ENCODE measurements at places on chromosomes 4 and X.
A peak's percentile ranks its signal among the peaks of the same experiment; 100 is the strongest.

- no peak for DNase-seq
Observed at GRCh38 chrX:114500622-114501021, 83.3 kb upstream of the HTR2C start.

DNA sequence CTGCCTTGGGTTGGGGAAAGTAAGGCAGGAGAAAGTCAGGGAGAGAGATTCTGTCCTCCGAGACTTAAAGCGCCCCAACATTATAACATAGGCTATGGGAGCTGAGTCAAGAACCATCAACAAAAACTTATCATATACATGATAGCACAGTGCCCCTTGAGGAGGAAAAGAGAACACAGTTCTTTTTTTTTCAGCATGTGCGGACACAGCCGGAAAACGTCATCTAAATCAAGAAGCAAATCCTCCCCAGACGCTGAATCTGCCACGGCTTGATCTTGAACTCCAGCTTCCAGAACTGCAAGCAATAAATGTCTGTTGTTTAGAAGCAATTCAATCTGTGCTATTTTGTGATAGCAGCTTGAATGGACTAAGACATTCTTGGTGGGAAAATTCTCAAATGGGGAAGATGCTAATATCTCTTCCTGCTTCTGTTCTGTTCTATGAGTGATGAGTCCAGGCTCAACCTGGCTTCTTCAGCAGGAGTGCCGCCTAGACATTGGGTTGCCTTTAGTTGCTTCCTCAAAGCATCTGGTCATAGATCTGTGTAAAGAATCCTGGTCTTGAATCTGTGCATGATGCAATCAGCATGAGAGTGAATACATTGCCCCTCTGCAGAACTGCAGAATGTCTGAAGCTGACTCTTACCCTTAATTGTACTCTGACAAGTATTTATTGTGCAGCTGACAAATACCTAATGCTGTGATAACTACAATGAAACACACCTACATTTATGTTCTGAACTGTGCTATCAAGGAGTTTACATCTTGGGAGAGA, 549.8 kb upstream of the PRKX start:
- DNase-seq = no peak

- peak; percentile 51 for DNase-seq
Observed at GRCh38 chr4:7427831-7428260, 6.9 kb downstream of the PSAPL1 start.

DNA sequence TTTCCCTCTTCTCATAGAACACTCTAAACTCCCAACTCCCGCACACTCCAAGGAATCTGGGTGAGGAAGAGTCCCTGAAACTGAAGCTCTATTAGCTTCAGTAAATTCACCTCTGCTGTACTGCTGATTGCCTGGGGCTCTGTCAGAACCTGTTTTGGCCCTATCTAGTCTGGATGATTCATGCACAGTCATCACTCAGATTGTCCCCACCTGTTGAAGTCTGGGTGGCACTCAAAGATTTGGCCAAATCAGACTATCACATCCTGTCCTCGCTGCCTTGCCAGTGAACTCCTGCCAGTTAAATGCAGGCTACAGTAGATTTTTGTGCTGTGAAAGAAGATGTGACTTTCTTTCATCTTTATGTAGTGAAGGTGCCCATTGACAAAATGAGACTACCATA, 63.5 kb upstream of the EMCN start:
- peak; percentile 80 for DNase-seq

- no peak for DNase-seq
Observed at GRCh38 chr4:7554905-7555304, 120.2 kb upstream of the PSAPL1 start.

DNA sequence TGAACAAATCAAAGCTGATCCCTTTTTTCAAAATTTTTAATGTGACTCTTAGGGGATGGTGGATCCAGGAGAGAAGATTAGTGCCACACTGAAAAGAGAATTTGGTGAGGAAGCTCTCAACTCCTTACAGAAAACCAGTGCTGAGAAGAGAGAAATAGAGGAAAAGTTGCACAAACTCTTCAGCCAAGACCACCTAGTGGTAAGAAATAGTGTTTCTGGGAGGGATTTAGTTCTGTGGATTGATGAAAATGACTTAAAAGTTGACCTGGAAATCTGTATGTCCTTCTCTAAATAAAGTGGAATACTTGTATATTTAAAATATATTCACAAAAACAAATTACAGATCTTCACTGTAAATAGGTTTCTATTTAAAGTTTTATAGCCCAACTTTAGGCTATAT, 29.2 kb downstream of the NUDT9 start:
- DNase-seq = no peak

DNA sequence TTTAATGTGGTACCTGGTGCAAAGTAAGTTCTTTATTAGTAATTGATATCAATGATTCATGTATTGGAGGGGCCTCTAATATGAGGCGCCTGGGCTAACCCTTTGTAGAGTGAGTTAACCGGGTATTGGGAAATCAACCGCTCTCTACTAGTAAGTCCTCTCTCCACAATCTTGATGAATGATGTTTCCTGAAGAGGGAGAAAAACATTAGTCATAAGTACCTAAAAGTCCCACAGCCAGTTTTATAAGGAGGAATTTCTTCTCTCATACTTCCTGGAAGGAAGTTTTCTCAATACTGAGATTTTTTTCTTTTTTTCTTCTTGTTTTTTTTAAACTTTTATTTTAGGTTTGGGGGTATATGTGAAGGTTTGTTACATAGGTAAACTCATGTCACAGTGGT, 62.3 kb downstream of the AGTR2 start:
- no peak for DNase-seq

DNA sequence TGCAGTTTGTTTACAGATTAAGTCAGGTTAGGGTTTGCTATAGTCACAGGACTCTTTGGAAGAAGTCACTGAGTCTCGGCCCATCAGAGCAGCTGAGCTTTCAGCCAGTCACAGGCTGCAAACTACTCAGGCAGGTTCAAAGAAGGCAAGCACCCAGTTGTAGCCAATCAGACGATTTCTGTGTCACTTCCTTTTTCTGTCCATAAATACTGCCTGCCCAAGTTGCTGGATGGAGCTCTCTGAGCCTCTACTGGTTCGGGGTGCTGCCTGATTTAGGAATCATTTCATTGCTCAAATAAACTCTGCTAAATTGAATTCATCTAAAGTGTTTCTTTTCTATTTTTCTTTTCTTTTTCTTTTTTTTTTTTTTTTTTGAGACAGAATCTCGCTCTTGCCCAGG, 7.3 kb upstream of the SH3BP2 start:
- DNase-seq = no peak

DNA sequence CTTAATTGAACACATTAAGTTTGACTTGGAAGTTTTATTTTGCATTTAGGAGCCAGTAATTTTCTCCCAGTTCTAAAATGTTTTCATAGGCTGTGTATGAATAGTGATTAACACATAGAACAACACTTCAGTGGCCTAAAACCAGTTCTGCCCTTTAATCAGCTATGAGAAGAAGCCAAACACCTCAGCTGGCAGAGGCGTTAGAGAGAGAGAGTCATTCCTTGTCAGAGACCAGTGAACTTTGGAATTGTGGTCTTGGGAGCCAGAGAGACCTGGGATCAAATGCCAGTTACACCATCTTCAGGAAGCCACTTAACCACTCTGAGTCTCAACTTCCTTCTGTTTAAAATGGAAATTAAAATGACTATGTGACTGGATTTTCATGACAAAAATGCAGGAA, 39.3 kb upstream of the PRPS2 start:
- DNase-seq = no peak

DNA sequence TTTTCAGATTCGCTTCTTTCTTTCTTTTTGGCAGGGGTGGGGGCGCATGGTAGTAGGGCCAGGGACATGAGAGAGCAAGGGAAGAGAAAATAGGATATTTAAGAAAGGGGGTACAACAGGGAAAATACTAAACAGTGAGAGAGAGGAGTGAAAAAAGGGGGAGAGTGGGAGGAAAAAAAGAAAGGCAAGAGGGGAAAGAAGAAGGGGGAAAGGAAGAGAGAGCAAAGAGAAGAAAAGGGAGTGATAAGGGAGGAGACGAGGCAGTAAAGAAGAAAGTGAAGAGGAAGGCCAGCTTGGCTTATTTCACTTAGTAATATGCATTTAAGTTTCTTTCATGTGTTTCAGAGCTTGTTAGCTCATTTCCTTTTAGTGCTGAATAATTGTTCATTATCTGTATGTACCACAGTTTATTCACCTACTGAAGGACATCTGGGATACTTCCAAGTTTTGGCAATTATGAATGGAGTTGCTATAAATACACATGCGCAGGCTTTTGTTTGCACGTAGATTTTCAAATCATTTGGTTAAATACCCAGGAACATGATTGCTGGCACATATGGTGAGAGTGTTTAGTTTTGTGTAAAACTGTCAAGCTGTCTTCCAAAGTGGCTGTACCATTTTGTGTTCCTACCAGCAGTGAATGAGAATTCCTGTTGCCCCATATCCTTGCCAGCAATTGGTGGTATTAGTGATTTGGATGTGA, 37.3 kb downstream of the CASP6 start:
- DNase-seq = no peak

GRCh38 chr4:73998040-73999011, at the start of gene CXCL5:
TSS of gene CXCL5 (minus strand) at chr4:73998677. CDS start at chr4:73998581, 96 bp downstream.
- no peak for DNase-seq
